ENCODE measurements at places on chromosomes 4 and X.

DNA sequence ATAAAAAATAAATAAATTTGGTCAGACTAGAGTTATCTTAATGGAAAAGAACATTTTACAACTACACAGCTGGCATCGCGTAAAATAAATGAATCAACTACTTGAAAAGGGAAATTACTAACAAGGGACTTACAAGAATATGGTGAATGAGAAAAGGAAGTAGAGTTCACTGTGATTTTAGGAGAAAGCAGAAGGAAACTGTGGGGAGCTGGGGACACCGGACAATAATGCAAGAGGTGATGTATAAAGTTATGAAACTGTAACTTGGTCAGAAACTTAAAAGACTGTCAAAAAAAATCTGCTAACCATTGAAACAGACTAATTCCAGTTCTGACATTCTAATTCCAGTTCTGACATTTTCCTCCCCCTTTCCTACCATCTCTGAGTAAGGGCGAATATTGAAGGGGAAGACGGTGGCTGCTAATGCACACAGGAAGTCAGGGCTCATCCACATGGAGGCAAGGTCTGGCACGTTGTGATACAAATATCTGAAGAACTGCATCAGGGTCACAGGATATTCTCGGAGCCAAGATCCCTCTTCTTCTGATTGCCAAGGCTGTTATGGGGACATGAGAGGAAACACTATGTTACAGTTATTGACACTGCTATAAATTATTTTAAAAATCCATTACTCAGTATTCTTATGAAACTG is 170.5 kb downstream of the CDS1 start:
- DNase-seq, result no peak

DNA sequence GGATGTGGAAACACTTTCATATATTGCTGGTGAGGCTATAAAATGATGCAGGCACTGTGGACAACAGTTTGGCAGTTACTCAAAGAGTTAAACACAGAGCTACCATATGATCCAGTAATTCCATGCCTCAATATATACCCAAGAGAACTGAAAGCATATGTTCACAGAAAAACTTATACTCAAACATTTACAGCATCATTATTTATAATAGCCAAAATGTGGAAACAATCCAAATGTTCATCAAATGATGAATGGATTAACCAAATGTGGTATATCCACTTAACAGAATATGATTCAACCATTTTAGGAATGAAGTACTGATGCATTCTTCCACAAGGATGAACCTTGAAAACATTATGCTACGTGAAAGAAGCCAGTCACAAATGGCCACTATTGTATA is 603.8 kb downstream of the IQCM start:
- no peak for DNase-seq

DNA sequence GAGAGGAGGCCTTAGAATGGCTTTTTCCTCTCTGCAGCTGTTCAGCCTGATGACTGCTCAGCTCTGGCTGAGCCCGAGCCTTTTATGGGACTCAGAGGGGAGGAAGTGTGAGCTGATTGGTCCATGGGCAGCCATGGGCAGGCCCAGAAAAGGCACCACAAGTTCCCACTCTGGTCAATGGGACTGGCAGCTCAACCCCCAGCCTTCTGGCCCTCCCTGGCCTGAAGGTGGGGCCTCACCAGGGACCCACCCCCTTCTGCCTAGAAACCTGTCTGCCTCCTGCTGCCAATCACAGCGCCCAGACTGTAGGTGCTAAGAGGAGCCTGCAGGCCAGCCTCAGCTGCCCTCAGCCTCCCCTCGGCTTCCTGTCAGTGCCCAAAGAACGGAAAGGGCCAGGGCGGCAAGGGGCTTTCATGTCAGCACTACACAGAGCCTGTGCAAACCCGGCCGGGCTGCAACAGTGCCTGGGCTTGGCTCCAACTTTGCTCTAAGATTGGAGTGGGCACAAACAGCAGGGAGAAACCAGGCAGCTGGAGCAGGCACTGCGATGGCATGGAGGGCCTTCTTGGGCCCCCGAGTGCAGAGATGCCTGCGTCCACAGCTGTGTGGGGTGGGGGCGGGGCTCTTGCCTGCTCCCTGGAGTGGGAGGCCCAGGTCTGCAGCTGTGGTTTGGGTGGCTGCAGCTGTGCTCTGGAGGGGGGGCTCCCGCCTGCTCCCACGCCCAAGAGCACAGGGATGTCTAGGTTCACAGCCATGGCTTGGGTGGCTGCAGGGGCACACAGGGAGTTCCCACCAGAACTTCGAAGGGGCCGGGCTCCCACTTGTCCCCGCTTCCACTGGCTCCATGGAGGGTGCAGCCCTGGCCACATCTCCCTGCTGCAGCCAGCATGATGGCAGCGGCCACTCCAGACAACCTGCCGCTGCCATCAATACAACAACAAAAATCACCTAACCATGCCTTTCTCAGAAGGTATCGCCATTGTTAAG is 92.6 kb downstream of the NXF2 start:
- peak; percentile 1 for DNase-seq

DNA sequence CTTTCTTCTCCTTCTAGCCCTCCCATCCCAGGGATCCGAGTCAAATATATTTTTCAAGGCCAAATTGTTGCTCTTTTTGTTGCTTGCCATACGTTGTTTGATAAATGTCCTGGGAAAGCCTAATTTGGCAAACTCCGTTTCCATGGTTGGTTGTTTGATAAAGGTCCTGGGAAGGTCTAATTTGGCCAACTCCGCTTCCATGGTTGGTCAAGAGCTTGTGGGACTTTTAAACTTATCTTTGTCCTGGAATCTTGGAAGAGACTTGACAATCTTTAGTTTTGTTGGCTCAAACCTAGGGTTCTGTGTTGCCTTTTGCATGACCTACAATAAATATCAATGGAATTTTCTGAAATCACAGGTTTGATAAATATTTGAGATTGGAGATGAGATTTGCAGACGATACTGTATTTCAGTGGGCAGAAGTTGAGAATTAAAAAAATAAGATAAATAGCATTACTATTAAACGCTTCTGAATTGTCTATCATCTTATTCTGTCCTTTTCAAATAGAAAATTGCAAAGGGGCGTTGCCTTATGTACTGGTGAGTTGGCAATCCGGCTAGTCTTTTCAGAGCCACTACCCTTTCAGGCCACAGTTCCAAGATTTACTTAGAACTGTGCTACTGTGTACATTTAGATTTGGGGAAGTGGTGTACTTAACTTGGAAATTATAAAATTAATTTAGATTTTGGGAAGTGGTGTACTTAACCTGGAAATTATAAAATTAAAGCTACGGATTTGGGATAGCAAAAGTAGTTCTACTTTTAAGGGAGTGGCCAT is 804 bp downstream of the OSTC start:
- peak; percentile 71 for DNase-seq

GRCh38 chrX:151184705-151185104 is 8.3 kb downstream of the GPR50 start:
- no peak for DNase-seq

DNA sequence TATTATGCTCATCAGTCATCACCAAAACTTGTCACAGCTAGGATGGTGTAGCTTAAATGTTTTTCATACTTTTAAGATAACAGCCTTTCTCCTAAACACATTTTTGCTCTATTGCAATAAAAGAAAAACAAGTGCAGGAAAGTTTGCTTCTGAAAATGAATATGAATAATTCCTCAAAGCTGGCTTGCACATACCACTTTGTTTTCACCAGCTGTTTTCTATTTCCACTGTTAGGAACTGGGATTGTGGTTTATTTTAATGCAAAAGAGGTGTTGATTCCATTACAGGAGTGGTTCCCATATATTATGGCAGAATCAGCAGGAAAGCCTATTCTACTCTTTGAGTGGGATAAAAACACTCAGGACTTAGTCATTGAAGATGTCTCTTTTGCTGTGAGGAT is 145.9 kb downstream of the PPA2 start:
- DNase-seq, result no peak

DNA sequence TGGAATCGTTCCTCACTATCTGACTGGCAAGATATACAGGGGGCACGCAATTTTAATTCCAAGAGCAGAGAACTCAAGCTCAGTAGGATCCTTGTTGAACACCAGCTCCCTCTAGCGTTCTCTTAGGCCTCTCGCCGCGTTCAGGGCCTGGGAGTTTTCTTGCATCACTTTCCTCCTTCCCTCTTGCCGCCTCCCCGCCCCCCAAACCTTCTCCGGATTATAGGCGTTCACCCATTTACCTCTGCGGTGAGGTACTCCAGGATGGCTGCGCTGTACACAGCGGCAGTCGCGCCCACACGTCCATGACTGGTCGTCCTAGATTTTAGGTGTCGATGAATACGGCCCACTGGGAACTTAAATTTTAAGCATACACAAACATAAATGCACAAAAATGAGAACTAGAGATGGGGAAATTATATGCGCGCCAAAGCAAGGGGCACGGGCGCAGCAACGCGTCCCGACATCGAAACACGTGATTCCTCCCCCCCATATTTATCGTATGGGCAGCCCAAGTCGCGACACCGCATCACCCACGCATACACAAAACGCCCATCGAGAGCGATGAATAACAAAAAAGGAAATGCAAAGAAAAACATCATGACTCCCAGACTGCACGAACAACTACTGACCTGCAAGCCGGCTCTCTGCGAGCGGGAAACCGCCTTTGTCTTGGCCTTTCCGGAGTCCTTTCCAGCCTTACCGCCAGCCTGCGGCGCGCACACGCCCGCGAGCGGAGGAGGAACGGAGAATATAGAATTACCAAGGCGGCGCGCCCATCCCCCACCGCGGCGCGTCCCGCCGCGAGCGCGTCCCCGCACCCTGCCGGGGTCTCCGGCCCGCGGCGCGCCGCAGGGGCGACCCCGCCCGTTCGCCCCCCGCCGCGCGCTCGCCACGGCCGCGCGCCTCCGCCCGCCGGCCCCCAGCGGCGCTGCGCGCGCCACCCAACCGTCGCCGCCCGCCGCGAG is 759 bp downstream of the H2AZ1 start:
- DNase-seq, result peak; percentile 95
